ENCODE measurements at places on chromosomes 7 and 10.

DNA sequence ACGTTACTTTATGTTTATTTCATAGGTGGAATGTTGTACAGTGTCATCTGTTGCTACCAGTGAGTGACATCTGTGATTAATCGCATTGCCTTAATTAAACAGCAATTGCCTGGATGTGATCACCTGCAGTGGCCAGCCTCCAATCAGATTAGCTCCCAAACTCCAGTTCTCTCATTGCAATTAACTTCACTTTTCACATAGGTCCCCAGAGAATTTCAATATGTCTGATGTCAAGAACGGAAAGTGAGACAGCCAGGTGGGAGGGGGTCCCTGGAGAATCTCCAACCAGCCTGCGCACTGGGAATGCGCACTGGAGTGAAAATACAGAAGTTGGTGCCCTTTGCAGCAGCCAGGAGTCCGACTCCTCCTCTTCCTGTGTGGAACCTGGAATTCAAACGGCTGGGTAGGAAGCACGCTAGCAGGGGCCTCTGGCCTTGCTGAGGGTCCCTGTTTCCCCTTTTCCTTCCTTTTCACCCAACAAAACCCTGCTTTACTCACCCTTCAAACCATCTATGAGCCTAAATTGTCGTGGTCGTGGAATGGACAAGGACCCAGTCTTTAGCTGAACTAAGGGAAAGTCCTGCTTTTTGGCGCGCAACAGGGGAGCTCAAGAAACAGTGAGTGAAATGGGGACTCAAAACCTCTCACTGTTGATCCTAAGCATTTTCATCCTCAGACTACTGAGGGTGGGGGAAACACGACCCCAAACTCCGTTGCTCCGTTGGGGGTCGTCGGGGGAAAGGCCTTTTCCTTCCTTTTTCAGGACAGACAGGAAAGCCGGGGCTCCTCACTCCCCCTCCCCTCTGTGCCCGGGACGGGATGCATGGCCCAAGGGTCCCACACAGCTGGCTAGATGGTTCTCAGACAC, 1355.5 kb upstream of the LRRTM3 start:
- DNase-seq, result peak; percentile 19
- no peak overlapping the region for H3K27ac ChIP-seq
- H3K4me1 ChIP-seq, result no peaks in the 10 kb centered on the region
- peak overlapping the region; percentile 60 for H3K4me3 ChIP-seq
- no peaks in the 10 kb centered on the region for H3K36me3 ChIP-seq
- H3K27me3 ChIP-seq, result no peaks in the 10 kb centered on the region

- peak overlapping the region; percentile 87 for H3K4me3 ChIP-seq
- peak overlapping the region; percentile 89 for H3K27ac ChIP-seq
- no peaks in the 10 kb centered on the region for H3K27me3 ChIP-seq
- no peak for DNase-seq
These were observed 562 bp downstream of the TMEM243 start for GRCh38 chr7:87218796-87219544.

DNA sequence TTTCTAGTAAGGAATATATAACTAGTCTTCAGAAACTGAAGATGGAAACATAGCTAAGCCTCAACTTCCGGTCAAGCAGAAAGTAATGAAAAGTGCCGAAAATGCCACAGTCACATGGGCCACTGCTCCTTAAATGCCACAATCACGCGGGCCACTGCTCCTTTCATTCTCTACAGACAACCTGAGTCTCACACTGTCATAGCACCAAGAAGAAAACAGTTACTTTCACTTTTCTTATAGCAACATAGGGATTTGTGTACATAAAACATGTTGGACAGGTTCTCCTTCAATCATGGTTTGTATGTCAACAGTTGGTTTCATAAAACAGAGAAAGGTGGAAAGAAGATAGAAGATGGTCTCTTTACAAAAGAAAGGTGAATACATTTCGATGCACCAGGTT, 48.6 kb upstream of the NOBOX start:
- no peak overlapping the region for H3K27ac ChIP-seq
- H3K4me1 ChIP-seq, result no peaks in the 10 kb centered on the region
- no peak overlapping the region for H3K4me3 ChIP-seq
- no peaks in the 10 kb centered on the region for H3K36me3 ChIP-seq
- no peaks in the 10 kb centered on the region for H3K27me3 ChIP-seq

- H3K27me3 ChIP-seq, result no peaks in the 10 kb centered on the region
- no peak overlapping the region for H3K27ac ChIP-seq
These were observed 71.6 kb upstream of the GRID1 start for GRCh38 chr10:86438091-86438749.

GRCh38 chr10:31875608-31876007, 53.0 kb downstream of the ARHGAP12 start:
- no peaks in the 10 kb centered on the region for H3K27me3 ChIP-seq
- H3K4me1 ChIP-seq, result no peaks in the 10 kb centered on the region
- H3K27ac ChIP-seq, result no peak overlapping the region
- no peak overlapping the region for H3K4me3 ChIP-seq

GRCh38 chr10:8670461-8670860, 616.0 kb downstream of the GATA3 start:
- H3K4me3 ChIP-seq, result no peak overlapping the region
- H3K27ac ChIP-seq, result peak overlapping the region; percentile 19
- H3K4me1 ChIP-seq, result no peaks in the 10 kb centered on the region
- DNase-seq, result no peak
- H3K27me3 ChIP-seq, result no peaks in the 10 kb centered on the region

DNA sequence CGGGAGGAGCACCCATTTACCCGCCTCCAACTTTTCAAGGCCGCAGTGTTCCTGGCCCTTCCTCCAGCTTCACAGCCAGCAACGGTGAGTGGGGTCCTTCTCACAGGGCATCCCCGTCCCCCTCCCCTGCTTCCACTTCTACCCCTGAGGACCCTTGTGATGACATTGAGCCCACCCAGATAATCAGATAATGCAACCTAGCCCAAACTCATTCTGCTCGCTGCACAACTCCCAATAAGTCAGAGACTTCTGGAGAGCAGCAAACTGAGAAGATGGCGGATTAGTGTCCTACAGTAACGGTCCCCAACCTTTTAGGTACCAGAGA, 74.5 kb downstream of the OAT start:
- H3K4me1 ChIP-seq, result no peaks in the 10 kb centered on the region
- no peaks in the 10 kb centered on the region for H3K36me3 ChIP-seq
- peak; percentile 48 for DNase-seq
- no peak overlapping the region for H3K4me3 ChIP-seq
- no peaks in the 10 kb centered on the region for H3K27me3 ChIP-seq

DNA sequence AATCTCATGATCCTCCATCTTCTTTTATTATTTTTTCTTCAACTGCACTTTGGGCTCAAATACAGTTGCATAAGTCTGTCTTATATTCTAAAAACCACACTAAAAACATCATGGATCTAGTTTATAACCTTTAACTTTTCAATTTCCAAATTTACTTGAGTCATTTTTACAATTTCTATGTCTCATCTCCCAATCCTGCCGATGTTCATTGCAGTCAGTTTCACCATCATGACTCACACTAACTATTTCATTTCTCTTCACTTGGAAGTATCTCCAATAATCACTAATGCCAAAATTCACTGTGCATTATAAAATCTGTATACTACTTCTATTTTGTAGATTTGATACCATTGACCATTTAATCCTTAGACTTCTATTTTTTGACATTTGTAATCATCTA, 806.9 kb upstream of the SORCS1 start:
- no peaks in the 10 kb centered on the region for H3K4me1 ChIP-seq
- H3K27me3 ChIP-seq, result no peaks in the 10 kb centered on the region
- H3K27ac ChIP-seq, result no peak overlapping the region
- no peak for DNase-seq

GRCh38 chr7:91416155-91416865, 152.1 kb downstream of the FZD1 start:
- no peaks in the 10 kb centered on the region for H3K27me3 ChIP-seq
- no peak for DNase-seq
- H3K36me3 ChIP-seq, result no peaks in the 10 kb centered on the region
- H3K4me3 ChIP-seq, result no peak overlapping the region
- no peaks in the 10 kb centered on the region for H3K4me1 ChIP-seq

- H3K36me3 ChIP-seq, result no peaks in the 10 kb centered on the region
- H3K4me3 ChIP-seq, result no peak overlapping the region
These were observed 9.3 kb upstream of the TSPAN14 start for GRCh38 chr10:80444646-80445319.

GRCh38 chr7:140360697-140361229, 37.6 kb downstream of the SLC37A3 start:
- DNase-seq, result no peak
- no peak overlapping the region for H3K27ac ChIP-seq
- H3K36me3 ChIP-seq, result no peaks in the 10 kb centered on the region
- no peak overlapping the region for H3K4me3 ChIP-seq
- H3K4me1 ChIP-seq, result no peaks in the 10 kb centered on the region
- H3K27me3 ChIP-seq, result no peaks in the 10 kb centered on the region

DNA sequence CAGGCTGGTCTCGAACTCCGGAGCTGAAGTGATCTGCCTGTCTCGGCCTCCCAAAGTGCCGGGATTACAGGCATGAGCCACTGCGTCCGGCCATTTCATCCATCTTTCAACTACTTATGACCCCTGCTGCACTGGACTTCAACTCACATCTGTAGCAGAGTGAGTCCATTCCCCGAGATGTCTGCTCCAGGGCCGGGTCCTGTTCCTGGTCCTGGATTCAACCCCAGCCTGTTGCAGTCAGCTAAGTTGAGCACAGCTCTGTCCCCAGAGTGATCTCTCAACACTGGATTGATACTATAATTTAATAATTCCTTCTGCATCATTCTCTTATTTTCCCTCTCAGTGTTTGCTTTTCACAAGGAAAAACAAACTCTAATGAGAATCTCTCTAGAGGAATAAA, 25.8 kb downstream of the PRTFDC1 start:
- H3K4me3 ChIP-seq, result no peak overlapping the region
- no peak for DNase-seq
- peak overlapping the region; percentile 26 for H3K27ac ChIP-seq
- H3K27me3 ChIP-seq, result no peaks in the 10 kb centered on the region
- H3K36me3 ChIP-seq, result no peaks in the 10 kb centered on the region

Measured in breast epithelium (tissue), 4 donors.